ENCODE measurements at places on chromosomes 2 and 18. TPM values are rescaled to one million over a fixed set of nuclear protein-coding genes. Genes with fewer than 3 reads are reported as not detected.

GRCh38 chr2:75099521-75099922, 99.8 kb downstream of the TACR1 start:
- no peak for DNase-seq

DNA sequence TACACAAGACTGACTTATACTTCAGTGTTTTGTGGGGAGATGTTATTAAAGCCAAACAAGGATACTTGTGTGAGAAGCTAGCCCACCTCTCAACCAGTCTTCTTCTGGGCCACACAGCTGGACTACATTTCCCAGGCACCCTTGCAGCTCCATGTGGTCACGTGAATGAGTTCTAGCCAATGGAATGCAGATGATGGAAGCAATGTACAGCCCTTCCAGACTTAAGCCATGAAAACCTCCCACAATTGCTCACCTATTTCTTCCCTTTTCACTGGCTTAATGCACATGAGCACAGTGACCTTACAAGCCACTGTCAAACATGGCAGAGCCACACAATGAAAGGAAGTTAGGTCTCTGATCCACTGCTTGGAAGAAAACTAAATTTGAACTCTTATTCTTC, 20.4 kb upstream of the FEZ2 start:
- no peak for DNase-seq

ZCCHC2 gene
- 16.0 TPM for polyA plus RNA-seq

- no peak for DNase-seq
Observed at GRCh38 chr2:135948642-135949355, 36.6 kb downstream of the DARS1 start.

- DNase-seq: no peak
Observed at GRCh38 chr2:28025123-28025522, 134.6 kb downstream of the BABAM2 start.

GCFC2 gene
- 55.7 TPM for polyA plus RNA-seq

GRCh38 chr2:669323-669722, 7.9 kb downstream of the TMEM18 start:
- DNase-seq: no peak

MROH2A gene
- polyA plus RNA-seq: 0.55 TPM

ANKRD39 gene
- 9.2 TPM for polyA plus RNA-seq

RMDN2 gene
- 13.0 TPM for polyA plus RNA-seq

SOCS6 gene
- 22.3 TPM for polyA plus RNA-seq

ALK gene
- 0.05 TPM for polyA plus RNA-seq

- no peak for DNase-seq
Observed at GRCh38 chr2:26938399-26939118, 31.9 kb upstream of the MAPRE3 start.

DNA sequence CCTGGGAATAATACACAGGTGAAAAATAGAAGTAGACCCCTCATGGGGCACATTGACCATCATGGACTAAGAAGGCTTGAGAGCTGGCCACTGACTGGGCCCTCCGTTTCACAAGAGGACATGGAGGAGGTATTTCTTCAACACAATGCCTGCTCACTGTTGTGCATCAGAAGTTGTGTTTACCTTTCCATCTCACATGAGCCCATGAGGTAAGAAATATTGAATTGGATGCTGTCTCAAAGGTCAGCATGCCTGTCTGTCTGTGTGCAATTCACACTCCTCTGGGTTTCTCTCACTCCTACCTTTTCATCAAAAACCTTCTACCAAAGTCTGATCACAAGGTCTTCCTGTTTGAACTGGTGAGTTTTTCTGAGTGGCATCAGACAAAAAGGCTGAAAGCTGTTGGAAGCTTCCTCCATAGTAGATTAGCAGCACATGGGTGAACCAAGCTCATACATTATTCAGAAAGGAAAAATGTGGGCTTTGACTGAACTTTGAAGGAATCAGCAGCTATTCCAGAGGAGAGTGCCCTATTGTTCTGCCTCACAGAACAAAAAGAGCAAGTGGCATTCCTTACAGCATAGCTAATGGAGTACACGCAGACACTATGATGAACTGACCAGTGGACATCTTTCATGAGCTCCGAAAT, 143.2 kb upstream of the RND3 start:
- DNase-seq: no peak

CNDP1 gene
- polyA plus RNA-seq: 0.47 TPM

GRCh38 chr2:163347982-163348856, 387.6 kb downstream of the FIGN start:
- DNase-seq: peak; percentile 67

- no peak for DNase-seq
Observed at GRCh38 chr2:170142502-170142901, 35.4 kb upstream of the MYO3B start.

DNA sequence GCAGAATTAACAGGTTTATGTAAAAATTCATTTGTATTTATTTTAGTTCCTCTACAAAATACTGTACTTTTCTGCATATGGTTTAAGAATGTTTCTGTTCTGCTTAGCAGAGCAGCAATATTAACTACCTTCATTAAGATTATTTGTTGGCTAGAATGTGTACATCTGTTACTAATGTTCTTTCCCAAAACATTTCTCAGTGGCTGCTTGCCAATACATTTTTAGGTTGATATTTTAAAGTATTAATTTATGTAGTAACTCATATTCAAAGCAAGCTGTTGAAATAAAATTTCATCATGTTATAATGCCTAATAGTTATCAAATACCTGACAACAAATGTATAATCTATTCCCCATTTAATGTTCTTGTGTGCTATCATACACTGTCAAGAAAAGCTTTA, 40.3 kb downstream of the PRKD3 start:
- no peak for DNase-seq

DNA sequence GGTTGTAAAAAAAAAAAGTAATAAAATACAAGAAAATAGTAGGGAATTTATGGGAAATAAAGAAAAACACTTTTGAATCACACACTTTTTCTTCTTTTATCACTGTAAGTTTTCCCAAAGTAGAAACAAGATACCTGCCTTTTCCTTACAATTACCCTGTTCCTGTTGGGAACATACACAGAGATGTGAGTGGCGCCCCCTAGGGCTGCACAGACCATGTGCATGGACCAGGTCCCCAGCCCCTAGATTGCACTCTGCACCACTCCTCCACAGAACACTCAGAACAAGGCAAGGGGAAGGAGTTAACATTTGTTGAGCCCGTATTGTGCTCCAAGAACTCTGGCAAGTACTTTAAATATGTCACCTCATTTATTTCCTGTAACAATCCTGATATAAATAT, 118.7 kb upstream of the NRP2 start:
- DNase-seq: no peak

TUBA3E gene
- 0.31 TPM for polyA plus RNA-seq

DNA sequence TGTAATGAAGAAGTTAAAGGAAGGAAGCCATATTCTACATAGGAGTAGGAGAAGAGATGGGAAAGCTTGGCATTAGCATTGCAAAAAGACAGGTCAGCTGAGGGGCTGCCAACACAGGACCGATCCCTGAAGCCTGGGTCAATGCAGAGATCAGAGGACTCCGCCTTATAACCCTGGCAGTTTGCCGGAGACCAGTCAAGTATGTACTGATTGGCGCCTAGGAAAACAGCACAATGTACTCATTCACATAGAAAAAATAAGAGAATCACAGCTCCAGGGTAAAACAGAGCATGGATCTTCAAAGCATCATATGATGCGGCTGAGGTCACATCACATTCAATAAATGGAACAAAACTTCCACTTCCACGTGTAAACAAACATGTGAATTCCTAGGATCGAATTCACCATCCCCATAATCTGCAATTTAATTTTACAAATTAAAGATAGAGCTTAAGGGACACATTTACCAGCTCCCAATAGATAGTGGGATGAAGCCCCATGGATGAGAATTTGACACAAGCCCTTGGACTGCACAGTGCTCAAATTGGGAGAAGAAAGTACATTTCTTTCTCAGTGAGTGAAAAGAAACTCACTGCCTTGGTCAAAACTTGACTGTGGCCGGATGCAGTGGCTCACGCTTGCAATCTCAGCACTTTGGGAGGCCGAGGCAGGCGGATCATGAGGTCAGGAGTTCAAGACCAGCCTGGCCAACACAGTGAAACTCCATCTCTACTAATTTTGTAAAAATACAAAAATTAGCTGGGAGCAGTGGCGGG, 135.0 kb upstream of the KLHL14 start:
- no peak for DNase-seq

CXCR4 gene
- polyA plus RNA-seq: 46.6 TPM

KCNIP3 gene
- polyA plus RNA-seq: 6.2 TPM

- DNase-seq: no peak
Observed at GRCh38 chr2:160281213-160281612, 81.1 kb upstream of the ITGB6 start.

POLE4 gene
- polyA plus RNA-seq: 37.4 TPM

GRCh38 chr2:101892377-101892776, 99.4 kb upstream of the IL1R2 start:
- DNase-seq: no peak

DNA sequence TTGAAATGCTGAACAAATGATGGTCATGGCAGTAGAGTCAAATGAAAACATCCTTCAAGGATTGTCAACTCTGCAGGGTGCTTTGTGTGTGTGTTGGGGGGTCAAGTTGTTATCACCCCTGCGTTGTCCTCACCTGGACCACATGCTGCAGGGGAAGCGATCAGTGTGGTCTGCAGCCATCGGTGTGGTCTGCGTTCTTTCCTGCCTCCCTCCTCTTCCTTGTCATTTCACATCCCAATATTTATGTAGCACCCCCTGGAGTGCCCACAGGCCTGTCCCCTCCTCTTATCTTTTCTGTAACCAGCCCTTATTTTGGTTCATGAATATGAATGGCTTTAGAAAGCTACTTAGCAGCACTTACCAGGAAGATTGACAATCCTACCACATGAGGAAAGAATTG, 38.9 kb downstream of the UGP2 start:
- no peak for DNase-seq
